ENCODE measurements at places on chromosomes 5 and 9.

DNA sequence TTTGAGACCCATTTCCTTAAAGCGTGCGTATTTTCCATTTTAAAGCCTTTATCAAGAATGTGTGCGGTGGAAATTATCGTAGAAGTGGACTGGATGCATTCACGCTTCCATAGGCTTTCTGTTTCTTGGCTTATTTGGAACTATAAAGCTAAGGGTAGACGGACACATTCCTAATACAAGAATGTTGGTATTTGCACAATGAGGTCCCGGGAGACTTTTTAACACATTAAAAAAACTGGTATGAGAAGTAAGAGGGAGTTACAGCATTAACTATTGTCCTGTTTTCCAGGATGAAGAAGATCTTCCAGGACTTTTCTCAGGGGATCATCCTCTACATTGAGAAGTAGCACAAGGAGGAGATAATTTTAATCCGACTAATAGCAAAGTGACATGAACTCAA is 653.0 kb downstream of the MTRR start:
- no peak for DNase-seq

- DNase-seq, result no peak
These were observed 163.7 kb downstream of the MAN2A1 start for GRCh38 chr5:109853377-109853776.

DNA sequence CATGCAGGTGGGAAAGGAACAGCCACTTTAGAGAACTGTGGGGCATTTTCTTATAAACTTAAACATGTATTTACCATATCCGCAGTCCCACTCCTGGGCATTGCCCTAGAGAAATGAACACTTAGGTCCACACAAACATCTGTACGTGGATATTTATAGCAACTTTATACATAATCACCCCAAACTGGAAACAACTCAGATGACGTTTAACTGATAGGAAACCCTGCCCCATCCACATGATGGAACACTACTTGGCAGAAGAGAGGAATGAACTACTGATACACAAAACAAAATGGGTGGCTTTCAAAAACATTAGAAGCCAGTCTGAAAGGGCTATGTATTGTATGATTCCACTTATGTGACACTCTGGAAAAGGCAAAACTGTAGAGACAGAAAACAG is 22.4 kb downstream of the ECM2 start:
- DNase-seq, result no peak

- no peak for DNase-seq
These were observed 11.0 kb downstream of the NAIF1 start for GRCh38 chr9:128056086-128056485.

DNA sequence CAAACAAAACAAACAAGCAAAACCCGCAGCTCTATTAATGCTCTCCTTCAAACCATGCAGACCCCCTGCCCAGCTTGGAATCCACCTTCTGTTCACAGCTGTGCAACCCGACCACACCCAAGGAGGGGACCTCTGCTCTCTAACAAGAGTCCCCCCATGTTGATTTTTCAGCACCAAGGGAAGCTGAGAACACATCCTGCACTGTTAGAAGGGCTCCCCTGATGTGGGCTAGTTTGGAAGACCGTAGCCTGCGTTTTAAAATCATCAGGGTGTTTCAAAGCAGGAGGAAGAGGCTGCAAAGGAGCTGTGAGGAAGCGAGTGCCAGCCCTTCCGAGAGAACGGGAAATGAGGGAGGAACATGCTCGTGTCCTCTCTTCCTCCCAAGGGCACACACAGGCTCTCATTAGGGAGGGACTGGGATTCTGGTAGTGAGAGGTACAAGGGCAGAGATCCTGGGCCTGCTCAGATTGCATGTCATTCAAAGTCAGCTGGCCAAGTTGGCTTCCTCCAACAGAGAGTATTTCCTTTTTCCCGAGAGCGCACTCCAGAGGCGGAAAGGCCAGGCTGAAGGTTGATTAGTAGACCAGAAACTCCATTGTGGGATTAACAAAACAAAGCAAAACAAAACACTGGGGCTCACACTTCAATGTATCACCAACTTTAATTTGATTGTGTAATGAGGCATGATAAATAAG is 185.9 kb downstream of the SEMA6A start:
- no peak for DNase-seq

DNA sequence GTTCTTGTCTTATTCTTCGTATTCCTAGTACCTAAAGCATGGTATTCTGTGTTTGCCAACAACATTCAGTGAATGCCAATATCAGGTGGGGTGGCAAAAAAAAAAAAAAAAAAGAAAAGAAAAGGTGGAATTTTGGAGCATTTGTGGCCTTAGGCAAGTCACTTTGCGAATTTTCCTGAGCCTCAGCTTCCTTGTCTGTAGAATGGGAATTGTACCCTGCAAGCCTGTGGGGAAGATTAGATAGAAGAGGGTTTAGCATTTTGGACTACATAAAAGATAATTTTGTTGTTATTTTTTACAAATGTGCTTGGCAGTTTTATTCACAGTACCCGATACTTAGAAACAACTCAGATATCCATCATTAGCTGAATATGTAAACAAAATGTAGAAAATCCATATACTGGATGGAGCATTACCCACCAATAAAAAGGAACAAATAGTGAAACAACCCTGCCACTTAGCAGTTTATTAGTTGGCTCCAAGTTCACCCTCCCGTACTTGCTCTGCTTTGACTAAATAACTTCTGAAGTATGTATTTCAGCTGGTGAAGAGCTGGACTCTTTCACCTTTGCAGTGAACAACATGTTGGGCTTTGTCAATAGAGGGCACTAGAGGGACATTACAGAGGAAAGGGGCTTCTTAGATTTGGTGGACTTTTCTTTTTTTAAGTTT is 13.6 kb downstream of the UBE2D2 start:
- peak; percentile 18 for DNase-seq

- no peak for DNase-seq
These were observed 30.7 kb downstream of the TCF7 start for GRCh38 chr5:134145041-134145757.

DNA sequence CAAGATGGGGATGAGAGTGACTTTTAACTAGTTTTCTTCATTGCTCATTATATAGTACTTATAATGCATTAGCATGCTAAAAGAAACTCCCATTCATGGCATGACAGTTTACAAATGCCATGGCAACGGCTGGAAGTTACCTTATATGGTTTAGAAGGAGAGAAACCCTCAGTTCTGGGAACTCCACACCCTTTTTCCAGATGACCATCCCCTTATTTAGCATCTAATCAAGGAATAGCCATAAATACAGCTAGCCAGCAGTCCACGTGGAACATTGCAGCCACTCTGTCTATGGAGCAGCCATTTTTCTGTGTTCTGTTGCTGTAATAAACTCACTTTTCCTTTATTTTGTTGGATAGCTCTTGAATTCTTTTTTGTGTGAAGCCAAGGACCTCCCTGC is 1137.8 kb downstream of the CDH18 start:
- DNase-seq, result no peak

- DNase-seq, result peak; percentile 54
These were observed 17.1 kb downstream of the TRMO start for GRCh38 chr9:97905228-97905627.

DNA sequence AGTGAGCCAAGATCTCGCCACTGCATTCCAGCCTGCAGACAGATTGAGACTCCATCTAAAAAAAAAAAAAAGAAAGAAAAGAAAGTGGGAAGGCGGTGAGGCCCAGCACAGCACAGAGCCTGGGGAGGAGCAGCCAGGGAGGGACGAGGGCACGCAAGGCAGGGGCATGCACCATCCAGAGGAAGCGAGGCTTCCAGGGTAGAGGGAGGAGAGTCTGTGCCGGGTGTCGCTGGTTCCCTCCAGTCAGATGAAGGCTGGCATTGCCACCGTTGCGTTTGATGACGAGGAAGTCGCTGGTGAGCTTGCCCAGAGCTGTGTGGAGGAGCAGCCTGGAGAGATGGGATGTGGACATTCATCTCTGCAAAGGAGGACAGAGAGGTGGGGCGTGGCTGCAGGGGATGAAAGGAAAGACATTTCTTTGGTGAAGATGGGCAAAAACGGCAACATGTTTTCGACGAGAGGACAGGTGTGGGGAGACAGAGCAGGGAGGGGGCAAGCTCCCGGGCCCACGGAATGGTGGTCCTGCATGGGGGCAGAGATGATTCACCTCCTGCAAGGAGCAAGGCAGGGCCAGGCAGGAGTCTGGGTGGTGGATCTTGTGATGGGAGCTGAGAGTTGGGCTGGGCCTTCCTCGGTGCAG is 18.6 kb upstream of the OLFM1 start:
- DNase-seq, result no peak

GRCh38 chr9:93890436-93890935 is 64.7 kb downstream of the BARX1 start:
- no peak for DNase-seq

Data from activated gamma-delta T cell treated with Interleukin-2 at 50 U/mL for 16 hours (primary cell).